ENCODE measurements at places on chromosomes 11 and 22.

- DNase-seq, result no peak
Measured at GRCh38 chr11:87739766-87740165, 435.5 kb downstream of the RAB38 start.

GRCh38 chr22:19169002-19169946 is 9.3 kb downstream of the SLC25A1 start:
- DNase-seq, result no peak

- no peak for DNase-seq
Measured at GRCh38 chr22:44463151-44463550, 34.9 kb downstream of the RTL6 start.

GRCh38 chr11:130727157-130728119 is 188.8 kb downstream of the SNX19 start:
- DNase-seq, result no peak

GRCh38 chr11:15941206-15941770 is 415.1 kb downstream of the SOX6 start:
- DNase-seq, result no peak

DNA sequence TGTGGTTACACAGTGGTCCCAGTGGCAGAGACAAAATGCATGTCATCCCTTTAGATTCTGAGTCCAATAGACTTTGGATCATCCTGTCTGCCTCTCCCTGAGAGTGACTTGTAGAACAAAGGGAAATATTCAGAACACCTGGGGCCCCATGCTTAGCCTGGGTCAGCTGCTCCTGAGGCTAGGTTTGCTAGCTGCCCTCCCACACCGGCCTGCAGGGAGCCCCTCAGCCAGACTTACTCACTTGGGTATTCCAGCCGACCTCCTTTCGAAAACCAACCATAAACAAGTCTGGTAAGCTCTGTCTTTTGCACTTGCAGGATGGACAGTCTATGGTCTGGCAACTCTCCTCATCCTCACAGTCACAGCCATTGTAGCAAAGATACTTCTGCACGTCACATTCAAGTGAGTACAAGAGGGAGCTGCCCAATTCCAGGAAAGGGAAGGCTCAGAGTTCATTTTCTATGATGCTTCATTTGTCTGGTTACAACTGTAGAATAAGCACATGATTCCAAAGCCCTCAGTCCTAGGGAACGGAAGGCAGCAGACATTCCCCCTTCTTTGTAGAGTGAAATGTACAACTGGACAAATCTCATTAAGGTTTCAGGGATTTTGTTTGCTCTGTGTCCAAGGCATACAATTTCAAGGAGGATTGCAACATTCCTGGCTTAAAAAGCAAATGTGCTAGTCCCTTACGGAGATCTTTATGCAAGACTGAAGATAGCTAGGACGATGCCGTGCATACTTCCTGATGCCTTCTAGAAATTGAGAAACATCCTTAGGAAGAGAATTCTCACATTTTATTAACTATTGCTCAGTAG is 65.5 kb upstream of the EMID1 start:
- no peak for DNase-seq

- no peak for DNase-seq
Measured at GRCh38 chr22:44005524-44005923, 18.6 kb upstream of the PARVB start.

DNA sequence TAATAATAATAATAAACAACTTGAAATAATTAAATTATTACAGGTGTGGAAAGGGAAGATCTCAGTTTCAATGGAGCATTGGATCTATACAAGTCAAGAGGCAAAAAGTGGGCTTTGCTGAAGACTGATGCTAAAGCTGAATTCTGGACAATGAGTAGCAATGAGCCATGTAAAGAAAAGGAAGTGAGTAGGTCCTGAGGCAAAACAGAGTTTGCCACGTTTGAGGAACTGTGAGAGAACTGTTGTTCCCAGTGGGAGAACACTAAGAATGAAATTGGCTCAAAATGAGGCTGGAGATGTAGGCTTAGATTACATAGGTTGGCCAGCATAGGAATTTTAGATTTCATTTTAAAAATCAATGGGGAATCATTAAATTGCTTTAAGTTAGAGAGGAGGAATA is 33.9 kb upstream of the TEAD1 start:
- no peak for DNase-seq

DNA sequence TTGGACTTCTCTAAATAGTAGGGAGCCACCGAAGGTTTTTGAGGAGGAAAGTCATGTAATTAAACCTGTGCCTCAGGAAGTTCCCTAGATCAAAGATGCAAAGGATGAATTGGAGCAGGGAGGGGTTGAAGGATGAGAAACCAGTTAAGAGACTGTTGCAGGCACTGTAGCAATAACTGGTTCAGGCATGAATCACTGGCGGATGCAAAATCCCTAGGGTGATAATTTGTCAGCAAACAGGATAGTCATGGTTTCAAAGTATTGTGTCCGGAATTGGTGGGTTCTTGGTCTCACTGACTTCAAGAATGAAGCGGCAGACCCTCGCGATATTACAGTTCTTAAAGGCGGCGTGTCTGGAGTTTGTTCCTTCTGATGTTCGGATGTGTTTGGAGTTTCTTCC is 19.9 kb downstream of the TRIOBP start:
- no peak for DNase-seq

- DNase-seq, result no peak
Measured at GRCh38 chr22:17918840-17919239, 105.5 kb downstream of the MICAL3 start.

DNA sequence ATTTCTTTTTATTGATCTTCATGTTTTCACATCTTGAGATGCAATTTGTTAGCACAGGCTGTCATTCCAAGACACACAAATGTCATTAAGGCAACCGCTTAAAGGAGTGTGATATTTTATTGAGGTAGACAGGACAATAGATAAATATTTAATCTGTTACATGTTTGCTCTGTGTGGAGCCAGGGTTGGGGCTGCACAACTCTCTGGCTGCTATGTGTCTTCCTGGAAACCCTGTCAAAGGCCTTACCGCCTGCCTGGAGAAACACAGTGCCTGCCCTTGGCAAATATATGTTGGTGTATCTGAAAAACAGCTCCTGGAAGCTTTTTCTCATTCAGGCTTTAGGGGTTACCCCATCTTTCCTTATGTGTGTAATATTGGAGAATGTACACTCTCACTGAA is 139.7 kb upstream of the TEAD1 start:
- no peak for DNase-seq

DNA sequence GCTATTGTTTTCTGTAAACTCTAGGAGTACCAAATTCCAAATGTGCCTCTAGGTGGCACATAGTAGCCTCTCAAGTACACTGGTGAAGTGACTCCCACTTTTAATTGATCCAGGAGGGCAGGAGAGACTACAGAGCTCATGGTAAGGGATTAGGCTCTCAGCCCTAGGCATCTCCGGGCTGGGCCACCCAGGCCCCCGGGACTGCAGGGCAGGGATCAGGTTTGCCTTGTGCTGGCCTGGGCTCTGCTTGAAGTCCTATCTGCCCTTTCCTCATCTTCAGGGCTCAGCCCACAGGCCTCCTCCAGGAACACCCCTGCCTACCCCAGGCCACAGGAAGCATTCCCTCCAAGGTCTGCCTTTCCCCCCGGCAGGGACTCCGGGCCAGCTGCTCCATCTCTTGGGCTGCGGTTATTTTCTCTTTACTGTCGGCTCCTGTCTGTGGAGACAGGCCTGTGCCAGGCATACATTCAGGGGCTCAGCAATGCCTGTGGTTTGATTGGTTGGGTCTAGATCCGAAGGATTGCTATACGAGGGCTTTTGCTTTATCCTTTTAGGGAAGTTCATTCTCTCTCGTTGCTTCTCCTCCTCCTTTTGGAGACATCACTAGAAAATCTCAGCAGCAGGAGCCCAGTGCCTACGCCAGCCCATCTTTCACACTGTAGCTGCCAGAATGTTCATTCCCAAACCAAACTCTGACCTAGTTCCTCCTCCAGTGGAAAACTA is 32.8 kb downstream of the PARVA start:
- DNase-seq, result no peak

DNA sequence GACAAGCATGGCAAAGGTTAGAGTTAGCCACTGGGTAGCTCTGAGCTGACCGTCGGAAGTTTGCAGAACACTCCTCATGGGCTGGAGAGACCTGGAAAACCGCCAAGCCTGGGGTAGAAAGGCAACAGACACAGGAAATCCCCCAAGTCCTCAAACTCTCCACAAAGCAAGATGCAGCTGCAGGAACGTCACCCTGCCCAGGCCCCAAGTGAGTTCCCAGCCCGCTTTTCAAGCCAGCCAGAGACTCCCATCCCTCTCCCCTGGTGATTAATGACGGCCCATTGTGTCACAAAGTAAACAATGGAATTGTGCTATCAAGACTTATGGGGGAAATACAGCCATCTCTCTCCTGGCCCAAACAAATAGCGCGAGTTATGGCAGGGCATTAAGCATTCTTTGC is 633.0 kb downstream of the TBC1D22A start:
- no peak for DNase-seq
